Cardiac muscle cell (in vitro differentiated cells and primary cell): ENCODE measurements at places on chromosomes 2 and 18.
A peak's percentile ranks its signal among the peaks of the same experiment; 100 is the strongest.

- no peak for DNase-seq
These were observed 46.3 kb downstream of the PSD4 start for GRCh38 chr2:113219889-113220641.

- peak; percentile 2 for DNase-seq
These were observed 122.5 kb downstream of the FOXI3 start for GRCh38 chr2:88329815-88330603.

- no peak for DNase-seq
These were observed 7.1 kb downstream of the FBXO15 start for GRCh38 chr18:74140582-74140981.

DNA sequence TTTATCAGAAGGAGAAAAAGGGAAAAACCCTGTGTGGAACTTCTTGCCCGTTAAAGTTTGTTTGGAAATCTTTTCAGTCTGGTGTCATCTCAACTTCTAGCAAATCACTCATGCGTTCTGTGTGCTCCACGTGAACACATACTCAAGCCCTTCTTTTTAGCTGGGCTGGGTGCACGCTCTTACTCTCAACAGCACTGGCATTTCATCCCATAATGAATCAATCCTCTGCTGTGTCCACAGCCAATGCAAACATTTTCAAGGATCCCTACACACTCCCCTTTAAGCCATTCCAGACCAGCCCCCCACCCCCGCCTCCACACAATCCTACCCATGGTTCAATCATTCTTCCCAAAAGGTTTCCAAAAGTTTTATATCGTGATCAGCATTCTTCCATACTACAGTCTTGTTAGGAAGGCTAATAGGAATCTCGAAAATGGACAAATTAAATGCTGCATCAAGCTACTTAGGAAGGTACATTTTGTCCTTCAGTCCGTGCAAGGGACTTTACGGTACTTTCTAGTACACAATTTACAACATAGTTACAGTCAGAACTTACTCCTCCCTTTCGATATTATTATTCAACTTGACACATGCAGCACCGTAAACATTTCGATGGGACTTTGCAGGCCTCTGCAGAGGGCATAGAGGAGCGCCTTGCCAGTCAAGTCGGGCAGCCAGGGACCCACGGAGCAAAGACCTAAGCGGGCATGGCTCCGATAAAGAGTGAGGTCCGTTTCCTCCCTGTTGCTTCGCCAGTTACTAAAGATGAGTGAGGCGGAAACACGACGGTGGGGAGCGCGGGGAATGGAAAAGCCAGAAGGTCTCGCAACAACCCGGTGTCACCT lies 1.4 kb downstream of the PTGR3 start:
- no peak for DNase-seq

GRCh38 chr2:28982381-28982950 lies 1.4 kb downstream of the TOGARAM2 start:
- DNase-seq = no peak

DNA sequence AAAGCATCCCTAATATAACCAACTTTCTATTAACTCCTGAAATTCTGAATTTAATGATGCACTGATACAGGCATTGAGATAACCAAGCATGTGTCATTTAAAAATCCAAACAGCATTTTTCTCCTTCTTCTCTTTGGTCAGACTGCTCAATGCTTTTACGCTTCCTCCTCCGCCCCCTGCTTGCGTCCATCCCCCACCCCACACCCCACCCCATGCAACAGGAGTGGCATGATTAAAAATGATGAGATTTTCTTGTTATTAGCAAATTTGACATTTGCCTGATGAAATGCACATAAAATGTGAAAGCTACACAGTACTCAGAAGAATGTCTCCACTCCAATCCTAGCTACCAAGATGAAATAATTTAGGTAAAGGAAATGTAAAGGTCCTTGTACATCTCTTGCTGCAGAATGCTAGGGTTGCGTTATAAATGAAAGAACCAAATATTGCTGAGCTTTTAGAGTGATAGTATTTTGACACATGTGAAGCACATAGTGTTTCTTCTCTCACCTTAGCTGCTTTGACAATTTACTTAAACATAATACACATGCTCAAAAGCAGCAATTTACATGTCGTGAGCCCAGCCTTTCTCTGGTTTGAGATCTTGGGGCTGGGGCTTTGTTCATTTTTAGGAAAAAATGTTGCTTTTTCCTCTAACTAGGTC lies 263.8 kb downstream of the MEIS1 start:
- DNase-seq = no peak

DNA sequence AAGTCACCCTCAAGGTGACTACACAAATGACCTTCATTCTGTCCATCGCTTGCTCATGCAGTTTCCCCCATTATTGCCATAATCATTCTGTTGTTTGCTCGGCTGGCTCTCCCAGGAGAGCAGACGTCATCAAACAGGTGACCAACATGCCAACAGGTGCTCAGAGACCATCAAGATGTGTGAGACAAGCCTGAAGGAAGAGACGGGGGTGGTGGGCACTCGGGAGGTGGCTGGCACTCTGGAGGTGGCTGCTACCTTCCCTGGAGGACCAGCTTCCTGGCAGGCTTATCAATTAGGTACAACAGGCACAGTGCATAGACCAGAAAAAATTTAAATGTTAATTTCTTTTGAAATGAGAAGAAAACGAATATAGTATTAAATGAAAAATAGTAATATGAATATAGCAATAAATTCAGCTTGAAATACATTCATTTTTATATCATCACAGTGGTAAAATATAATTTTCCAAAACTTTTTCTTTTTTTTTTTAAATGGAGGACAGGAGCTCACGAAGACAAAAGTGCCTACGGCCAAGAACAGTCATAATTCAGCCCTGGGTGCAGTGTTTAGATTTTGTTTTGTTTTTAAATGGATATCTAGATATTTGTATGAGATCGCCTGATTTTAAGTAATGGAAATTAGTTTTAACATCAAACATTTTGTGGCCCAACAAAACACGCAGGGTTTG lies 16.9 kb upstream of the HAAO start:
- no peak for DNase-seq

GRCh38 chr18:2714140-2714539 lies 58.6 kb downstream of the SMCHD1 start:
- no peak for DNase-seq

DNA sequence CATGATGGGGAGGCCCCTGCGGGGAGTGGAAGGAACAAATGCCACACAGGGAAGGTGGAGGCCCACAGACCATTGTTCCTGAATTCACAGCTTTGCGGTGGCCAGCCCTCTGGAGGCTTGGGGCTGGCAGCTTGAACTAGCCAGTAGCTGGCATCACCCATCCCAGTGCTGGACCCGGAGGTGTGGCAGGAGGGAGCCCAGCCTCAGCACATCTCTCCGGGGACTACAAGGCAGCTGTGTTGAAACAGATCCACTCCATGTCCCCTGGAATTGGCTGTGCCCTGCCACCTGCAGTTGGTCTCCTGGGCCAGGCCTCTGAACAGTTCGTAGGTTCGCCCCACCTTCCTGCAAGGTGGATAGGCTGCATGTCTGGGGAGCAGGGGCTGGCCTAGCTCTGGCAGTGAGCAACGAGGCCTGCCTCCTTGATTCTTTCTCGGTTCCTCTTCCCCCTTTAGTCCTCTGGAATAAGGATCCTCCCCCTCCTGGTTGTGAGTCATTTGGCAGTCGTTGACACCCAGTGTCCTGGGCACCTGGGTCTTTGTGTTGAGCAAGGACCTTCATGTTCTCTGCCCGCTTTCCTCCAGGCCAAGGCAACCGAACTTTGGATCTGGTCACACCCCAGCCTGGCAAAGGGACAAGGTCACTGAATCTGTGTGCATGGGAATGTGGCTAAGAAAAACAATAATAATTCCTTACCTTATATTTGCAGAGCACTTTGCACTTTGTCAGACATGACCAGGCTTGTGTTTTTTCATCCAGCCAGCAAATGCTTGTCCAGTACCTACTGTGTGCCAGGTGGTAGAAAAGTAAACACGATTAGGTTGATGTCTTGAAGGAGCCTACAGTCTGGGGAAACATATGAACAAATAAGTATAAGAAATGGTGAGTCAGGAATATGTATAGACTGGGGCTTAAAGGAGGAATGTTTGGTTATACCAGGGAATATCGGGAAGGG lies 55.0 kb upstream of the MCFD2 start:
- DNase-seq = no peak

DNA sequence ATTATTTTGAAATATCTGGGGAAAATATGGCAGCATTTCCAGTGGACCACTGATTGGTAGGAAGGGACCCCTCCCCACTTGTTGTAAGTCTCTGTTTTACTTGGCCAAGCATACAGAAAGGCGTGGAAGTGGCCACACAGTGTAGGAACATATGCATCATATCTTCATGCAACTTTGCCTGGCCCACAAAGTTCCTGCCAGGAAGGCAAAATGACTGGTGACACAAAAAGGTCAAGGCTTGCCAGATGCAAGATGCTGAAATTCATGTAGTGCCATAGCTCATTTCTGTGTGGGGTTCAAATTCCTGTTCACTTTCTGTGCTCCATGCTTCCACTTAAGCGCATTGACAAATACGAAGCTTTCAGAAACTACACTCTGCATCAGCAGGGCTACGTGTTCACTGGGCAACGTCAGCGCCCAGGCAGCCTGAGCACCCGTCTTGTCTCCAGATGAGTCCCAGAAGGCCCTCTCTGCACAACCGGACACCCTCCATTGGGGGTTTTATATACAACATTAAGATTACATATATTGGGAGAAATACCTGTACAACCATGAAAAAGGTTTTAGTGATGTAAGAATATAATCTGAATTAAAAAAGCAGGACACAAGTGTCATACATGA lies 3.6 kb downstream of the DYNC2LI1 start:
- DNase-seq = no peak

- no peak for DNase-seq
These were observed 152.9 kb downstream of the ACOXL start for GRCh38 chr2:110885256-110885655.

- no peak for DNase-seq
These were observed 24.8 kb downstream of the TTC27 start for GRCh38 chr2:32652555-32653209.

- no peak for DNase-seq
These were observed 977.4 kb downstream of the TMEM182 start for GRCh38 chr2:103739186-103739585.

DNA sequence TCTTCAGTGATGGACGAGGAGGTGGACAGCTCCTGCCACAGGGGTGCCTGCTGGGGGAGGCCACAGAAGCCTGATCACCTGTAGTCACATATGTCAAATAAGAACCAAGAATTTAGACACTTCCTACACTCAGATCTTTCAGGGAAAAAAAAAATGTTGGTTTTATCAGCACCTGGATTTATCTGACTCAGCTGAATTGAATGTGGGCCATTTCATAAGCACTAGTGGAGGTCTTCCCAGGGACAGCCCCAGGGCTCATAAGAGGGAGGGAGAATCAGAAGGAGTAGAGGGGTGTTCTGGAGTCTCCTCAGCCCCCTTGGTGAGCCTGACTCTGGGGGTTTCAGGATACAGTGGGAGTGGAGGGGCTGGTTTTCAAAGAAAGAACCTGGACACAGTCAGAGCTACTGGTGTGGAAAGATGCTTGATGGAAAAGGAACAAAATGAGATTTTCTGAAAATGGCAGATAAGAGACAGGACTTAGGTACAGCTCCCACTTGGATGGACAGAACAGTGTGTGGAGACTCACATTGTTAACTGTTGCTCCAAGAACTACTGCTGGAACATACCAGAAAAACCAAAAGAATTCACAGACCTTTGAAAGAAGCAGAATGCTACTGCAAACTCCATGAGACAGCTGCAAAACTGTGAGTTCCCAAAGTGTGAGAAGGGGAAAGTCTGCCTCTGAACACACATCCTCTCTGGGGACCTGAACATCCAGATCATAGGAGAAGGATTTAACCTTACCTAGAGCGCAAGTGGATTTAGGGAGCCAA lies 45.4 kb downstream of the LCT start:
- no peak for DNase-seq

DNA sequence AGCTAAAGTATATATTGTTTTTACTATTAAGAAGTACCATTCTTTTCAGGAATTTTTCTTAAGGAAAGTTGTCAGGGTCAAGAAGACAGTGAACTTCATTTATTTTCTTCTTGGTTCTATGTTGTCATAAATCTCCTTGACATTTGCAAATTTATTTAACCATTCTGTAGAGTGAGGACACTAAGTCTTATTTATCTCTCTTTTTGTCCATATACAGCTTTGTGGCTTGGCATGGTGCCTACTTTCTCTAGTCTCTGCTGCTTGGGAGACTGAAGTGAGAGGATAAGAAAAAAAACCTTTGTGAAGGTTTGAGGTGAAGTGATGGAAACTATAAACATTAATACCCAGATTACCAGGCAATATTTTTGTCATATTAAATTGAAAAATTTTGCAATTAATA lies 1389.4 kb downstream of the SUCLG1 start:
- no peak for DNase-seq

GRCh38 chr2:12236136-12236844 lies 480.4 kb upstream of the TRIB2 start:
- DNase-seq = no peak

- DNase-seq = no peak
These were observed 166.3 kb downstream of the HDAC4 start for GRCh38 chr2:239234191-239235175.

- DNase-seq = no peak
These were observed 292.5 kb downstream of the NUP35 start for GRCh38 chr2:183416753-183417152.

- DNase-seq = no peak
These were observed 7.5 kb downstream of the COL5A2 start for GRCh38 chr2:189171956-189172609.

DNA sequence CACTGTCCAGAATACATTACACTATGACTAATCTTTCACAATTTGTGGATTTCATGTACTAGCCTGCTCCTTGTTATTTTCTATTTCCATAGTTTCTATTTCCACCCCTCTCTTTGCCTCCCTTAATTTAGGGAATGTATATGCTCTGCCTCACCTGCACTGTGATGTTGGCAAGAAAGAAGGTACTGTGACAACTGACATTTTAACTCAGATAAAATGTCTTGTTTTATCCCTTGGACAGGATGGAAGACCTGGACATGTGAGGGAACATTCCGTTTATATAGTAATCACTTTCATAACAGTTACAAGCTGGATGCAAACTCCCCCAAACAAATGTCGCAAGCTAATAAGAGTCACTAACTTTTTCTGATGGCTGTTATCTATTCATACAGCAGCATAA lies 21.5 kb upstream of the DSG3 start:
- DNase-seq = no peak

GRCh38 chr18:51275712-51276476 lies 78.4 kb upstream of the MEX3C start:
- peak; percentile 67 for DNase-seq

DNA sequence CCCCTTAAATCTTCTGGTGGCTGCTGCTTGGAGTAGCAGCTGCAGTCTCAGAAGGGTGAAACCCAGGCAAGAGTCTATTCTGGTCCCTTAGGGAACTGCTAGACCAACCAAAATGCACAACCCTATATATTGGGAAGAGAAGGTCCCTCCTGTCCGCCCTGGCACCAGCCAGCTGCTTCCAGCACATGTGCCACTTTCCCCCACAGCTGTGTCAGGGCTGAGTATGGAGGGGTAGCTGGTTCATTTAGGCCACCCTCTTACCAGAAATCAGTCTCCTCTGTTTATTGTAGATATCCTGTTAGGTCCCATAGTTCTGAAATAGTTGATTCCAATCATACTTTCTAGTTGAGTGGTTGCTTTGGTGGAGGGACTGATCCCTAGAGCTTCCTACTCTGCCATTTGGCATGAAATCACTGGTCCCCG lies 68.9 kb downstream of the BIRC6 start:
- no peak for DNase-seq

- no peak for DNase-seq
These were observed 333.7 kb downstream of the RND3 start for GRCh38 chr2:150153646-150154307.

- DNase-seq = no peak
These were observed 94.3 kb downstream of the NFATC1 start for GRCh38 chr18:79489899-79490625.

GRCh38 chr2:26523750-26524149 lies 45.8 kb upstream of the OTOF start:
- DNase-seq = no peak

- DNase-seq = no peak
These were observed 59.4 kb upstream of the RAPH1 start for GRCh38 chr2:203594541-203594940.
